ENCODE measurements at places on chromosomes 16 and 17.

DNA sequence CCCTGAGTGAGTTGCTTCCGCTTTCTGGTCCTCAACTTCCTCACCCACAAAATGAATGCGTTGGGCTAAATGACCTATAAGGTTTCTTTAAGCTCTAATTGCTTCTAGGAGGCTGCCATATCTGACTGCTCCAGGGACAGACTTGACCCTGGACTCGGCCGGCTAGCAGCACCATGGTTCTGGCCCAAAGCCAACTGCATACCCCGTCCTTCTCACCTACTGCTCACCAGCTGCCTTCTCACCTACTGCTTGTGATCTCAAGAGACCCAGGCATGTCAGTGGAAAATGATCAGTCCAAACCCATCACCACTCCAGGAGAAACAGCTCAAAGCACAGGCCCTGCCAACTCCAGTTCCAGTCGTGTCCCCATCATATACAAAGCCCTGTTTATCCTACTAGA lies 124.3 kb upstream of the IRX5 start:
- no peak for DNase-seq

DNA sequence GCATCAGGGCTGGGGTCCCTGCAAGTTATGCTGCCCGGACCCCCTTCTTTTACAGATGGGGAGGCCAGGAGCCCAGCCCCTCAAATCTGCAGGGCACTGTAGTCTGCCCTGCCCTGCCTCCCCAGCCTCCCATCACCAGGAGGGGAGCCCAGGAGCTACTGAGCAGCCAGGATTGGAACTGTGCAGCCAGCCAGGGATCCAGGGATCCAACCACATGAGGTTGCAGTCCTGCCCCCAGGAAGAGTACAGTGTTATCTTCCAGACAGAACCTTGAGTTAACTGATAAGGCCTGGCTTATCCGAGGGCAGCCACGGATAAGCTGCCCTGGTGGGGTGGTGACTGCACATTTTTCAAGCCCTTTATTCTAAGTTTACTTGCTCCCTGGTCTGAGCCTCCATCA lies 11.4 kb upstream of the NDRG4 start:
- DNase-seq: no peak

GRCh38 chr16:85303354-85303883 lies 191.1 kb upstream of the CIBAR2 start:
- DNase-seq: peak; percentile 65

DNA sequence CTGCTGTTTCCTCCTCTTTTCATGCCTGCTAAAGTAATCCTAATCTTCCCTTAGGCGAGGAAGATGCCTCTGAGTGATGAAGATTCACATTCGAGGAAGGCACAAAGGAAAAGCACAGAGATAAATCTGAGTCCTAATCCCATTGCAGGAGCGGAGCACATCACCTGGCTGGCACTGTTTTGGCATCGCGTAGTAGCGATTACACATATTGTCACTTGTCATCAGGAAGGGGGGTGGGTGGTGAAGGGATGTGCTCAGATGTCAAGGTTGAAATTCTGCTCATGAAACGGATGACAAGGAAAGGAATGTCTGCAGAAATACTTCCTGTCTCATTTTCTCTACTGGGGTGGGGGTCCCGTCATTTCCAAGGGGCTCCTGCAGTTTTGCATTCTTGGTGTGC lies 363.1 kb upstream of the EEF2KMT start:
- DNase-seq: no peak
